ENCODE measurements at places on chromosomes 11 and 22. TPM values are rescaled to one million over a fixed set of nuclear protein-coding genes. Genes with fewer than 3 reads are reported as not detected.

- DNase-seq = peak; percentile 73
Observed at GRCh38 chr11:61827571-61828378, at the start of gene FADS2. TSS of gene FADS2 (plus strand) at chr11:61828300. CDS start at chr11:61828391, 91 bp downstream.

The MS4A3 gene
- not detected for total RNA-seq

- no peak for DNase-seq
Observed at GRCh38 chr11:103332409-103332808, 223.2 kb downstream of the DYNC2H1 start.

GRCh38 chr22:24088816-24089215, 77.7 kb downstream of the CABIN1 start:
- DNase-seq = no peak
